ENCODE measurements at places on chromosomes 1 and 21.

GRCh38 chr1:207049514-207049913 is 1.5 kb downstream of the YOD1 start:
- no peak for DNase-seq

DNA sequence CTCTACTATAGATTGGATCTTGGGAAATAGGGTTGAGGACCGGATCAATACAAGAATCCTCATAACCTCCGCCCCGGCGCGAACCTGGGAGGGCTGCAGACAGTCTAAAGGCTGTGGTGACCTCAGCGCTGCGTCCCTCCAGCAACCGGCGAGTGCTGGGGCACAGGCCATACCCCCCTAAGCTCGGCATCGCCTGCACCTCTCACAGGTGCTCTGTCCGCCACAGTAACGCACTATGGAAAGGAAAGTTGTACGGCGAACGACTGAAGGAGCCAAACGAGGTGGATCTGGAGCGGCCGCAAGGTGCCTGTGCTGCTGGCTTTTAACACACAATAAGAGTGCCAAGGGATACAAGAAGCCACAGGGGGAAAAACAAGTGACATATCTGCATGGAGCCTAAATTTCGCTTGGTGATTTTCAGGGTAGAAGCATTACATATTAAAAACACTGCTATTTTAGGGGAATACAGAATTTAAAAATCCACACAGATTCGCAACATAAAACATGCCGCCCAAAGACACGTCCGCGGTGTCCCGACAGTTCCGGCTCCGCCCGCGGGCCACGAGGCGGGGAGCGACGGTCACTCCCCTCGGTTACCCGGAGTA is 1.4 kb upstream of the RBM15 start:
- peak; percentile 43 for DNase-seq

- no peak for DNase-seq
Measured at GRCh38 chr1:150557813-150558212, 8.6 kb downstream of the ADAMTSL4 start.

- DNase-seq = no peak
Measured at GRCh38 chr1:248851390-248851789, 7.5 kb downstream of the ZNF692 start.

DNA sequence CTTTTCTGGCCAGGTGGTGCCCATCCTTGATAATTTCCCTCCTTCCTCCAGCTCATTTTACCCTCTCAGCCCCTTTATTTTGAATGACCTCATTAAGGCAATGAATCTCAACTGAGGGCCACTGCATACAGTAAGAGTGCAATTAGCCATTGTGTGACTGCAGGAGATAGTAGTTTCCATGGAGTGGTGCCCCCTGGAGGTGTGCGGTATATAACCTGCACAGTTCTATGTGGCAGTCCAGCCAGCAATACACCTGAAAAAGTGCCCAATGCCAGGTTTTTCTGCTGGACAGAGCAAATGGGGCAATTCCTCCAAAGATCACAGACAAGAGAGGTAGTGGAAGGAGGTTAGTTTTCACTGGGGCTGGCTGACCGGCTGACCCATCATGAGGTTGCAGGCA is 25.9 kb upstream of the LRRC38 start:
- DNase-seq = no peak

GRCh38 chr21:35349376-35350080 is 300.4 kb upstream of the RUNX1 start:
- DNase-seq = no peak

DNA sequence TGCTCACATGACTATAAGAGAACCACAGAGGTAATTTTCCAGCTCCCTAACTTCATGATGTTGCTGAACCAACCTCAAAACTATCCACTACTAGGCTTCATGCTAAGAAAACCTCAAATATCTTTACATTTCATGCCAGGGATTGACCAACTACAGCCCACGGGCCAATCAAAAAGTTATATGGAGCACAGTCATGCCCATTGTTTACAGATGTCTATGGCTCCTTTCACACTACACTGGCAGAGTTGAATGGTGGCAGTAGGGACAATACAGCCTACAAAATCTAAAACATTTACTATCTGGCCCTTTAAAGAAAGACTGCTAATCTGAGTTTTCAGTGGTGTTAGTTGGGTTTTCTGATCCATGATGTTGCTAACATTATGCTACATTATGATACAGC is 154.8 kb downstream of the TM2D1 start:
- no peak for DNase-seq

DNA sequence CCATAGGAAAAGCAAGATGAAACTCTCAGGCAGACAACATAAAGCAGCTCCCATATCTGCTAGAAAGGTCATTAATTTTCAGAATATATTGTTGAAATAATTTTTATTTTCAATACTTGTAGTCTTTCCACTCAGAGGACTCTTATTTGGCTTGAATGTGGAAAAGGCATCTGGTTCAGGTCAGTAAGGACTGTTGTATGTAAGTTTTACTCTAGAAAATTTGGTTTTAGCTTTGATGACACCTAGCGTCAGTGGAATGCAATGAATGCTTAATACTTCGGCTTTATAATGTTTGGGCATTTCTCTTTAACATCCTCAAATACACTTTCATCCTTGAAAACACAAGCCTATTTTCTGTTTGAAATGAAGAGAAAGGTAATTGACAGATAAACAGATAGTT is 63.3 kb downstream of the LRRC40 start:
- DNase-seq = no peak
